ENCODE measurements at places on chromosomes 11 and 22.

GRCh38 chr11:261624-262023, 16.6 kb upstream of the NLRP6 start:
- DNase-seq: no peak

GRCh38 chr11:36265793-36266628, 23.2 kb downstream of the COMMD9 start:
- DNase-seq: no peak

GRCh38 chr22:19932367-19933206, 9.0 kb upstream of the COMT start:
- no peak for DNase-seq

- no peak for DNase-seq
Measured at GRCh38 chr11:108754901-108755625, 90.2 kb downstream of the DDX10 start.

GRCh38 chr22:46352691-46353386, 17.3 kb downstream of the TRMU start:
- no peak for DNase-seq

GRCh38 chr11:113405724-113406478, 18.3 kb downstream of the ANKK1 start:
- DNase-seq: no peak

DNA sequence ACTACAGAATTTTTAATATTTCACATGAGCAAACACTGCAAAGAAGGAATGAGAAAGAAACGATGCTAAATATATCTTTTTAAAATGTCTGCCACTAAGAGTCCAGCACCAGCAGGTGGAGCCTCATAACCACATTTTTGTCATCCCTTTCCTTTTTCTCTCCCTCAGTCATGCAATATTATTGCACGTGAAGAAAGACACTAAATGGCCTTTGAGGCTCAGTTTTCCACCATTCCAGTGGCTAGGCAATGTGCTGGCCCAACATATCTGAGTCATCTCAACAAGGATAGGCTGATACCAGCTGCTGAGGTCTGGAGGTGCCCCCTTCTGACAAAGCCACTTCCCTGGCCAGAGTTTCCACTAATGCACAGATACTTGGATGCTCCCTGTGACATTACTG, 1.8 kb downstream of the ALKBH8 start:
- peak; percentile 87 for DNase-seq

DNA sequence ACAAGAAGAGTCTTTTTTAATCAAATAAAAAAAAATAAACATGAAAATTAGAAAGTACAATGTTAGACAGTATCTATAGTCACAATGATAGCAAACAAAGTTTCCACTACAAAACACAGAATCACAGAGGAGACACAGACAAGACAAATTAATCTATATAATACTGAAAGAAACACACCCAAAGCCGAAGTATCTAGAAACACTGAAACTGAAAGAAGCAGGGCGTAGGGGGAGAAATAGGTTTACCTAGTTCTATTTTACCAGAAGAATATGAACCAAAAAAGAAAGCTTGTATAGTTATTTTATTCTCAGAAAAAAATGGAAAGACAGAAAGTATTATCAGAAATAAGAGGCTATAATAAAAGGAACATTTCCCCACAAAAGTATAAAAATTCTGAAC, 27.1 kb upstream of the NUP50 start:
- DNase-seq: no peak

DNA sequence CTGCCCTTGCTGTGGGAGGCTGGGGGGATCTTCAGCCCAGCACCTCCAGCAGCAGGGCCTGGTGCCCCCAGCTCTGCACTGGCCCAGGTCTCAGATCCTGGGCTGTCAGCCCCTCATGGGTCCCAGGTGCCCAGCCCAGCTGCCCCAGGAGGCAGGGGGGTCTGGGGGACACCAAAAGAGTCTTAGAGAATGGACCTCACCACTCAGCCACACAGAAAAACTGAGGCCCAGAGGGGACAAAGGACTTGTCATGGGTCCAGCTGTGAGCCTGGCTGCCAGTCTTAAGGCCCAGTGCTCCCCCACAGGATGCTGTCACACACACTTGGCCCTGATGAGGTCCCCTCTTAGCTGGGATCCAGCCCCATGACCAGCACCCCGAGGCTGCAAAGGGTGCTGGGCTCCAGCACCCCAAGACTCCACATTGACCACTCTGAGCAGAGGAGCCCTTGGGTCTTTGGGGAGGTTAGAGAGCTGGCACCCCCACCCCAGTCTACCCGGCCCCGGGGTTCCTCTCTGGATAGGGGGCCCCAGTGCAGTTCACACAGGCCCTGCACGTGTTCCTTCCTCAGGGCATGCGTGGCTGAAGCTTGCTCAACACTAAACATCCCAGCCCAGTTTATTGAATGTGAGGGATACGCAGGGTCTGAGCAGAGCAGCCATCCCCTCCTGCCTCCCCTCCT, 54.4 kb downstream of the IGLL5 start:
- no peak for DNase-seq

DNA sequence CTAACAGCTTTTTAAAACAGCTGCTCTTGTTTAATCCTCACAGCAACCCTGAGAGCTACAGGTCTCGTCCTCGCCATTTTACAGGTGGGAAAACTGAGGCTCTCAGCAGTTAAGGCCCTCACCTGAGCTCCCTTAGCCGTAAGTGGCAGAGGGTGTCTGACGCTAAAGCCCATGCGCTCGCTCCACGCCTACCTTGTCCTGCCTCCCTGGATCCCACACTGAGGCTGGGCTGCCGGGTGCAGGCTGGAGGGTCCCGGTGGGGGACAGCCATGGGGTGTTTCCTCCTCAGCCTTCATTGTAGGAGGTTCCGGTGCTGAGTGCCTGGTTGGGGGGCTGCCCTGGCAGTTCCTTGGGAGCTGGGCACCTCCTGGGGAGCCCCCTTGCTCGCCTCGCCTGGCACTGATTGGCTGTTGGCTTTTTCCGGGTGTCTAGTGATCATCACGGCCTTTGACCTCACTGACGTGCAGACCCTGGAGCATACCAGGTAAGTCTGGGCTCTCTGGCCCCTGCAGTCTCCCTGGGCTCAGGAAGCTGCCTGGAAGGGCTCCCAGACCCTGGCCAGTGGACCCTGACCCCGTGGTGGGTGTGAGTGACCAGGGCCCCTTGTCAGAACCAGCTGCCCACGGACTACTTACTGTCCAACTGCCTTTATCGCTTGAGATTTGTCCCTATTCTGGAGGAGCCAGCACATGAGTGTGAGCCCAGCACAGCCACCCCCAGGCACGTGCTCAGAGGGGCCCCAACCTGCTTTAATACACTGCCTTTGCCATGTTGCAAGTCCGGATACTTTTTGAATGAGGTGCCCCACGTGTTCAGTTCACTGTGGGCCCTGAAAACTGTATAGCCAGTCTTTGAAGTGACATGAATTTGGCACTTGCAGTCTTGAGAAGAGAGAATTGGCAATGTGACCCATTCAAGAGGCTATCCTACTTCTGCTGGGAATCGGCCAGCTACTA, 12.6 kb downstream of the RAB36 start:
- no peak for DNase-seq

DNA sequence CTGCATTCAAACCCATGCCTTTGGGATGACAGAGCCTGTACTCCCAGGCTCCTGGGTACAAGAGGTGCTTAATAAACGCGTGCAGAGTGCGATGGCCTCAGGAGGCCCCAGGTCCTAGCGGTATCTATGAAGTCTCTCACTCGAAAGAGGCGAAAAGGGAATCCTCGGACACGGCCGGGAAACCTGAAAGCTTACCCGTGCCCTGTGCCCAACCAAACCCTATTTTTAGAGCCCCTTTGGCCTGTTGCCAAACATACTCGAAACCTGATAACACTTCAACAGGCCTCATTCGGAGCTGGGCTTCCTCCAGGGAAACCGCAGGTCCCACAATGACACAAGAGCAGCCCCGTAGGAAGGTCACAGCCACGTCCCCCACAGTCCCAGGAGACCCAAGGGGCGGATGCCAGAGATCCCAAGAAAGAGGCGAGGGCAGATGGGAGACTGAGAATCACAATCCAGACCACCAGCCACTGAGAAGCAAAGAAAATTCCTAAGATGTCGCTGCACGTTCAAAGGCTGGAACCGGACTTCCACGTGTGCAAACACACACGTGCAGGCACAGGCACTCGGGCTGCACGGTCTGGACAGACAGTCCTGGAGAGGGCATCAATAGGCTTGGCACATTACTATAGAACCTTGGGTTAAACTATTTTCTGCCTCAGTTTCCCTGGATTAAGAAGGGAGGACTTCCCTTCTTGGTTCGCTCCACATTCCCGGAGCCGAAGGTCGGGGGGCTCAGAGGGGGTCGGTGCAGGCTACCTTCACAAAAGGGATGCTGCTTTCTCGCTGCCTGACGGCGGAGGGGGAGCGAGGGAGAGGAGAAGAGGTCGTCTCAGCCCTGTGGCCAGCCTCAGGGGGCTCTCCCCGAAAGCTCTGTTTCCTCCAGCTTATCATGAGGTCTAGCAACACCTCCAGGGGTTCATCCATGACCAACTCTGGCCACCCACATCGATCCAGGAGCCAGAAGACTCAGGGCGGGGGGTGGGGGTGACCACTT, 8.2 kb downstream of the PDGFB start:
- DNase-seq: no peak

DNA sequence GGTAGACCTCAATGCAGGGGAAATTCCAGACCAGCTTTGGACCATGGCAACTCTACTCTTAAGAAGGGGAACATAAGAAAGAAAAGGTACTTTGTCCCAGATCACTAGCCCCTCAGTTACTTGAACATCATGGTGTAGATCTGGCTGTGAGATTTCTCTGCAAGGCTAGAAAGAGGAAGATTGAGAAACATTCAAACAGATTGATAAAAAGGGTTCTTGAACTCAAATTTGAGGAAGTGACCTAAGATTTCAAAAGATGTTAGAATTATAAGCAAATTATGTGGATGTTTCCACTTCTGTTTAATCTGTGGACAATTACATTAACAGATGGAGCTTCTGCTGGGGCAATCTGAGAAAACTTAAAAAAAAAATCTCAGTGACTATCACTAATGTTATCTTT, 21.8 kb upstream of the UPB1 start:
- no peak for DNase-seq

GRCh38 chr22:46049726-46050450, 72.9 kb upstream of the WNT7B start:
- no peak for DNase-seq

- DNase-seq: no peak
Measured at GRCh38 chr11:2462986-2463765, 18.4 kb downstream of the KCNQ1 start.

DNA sequence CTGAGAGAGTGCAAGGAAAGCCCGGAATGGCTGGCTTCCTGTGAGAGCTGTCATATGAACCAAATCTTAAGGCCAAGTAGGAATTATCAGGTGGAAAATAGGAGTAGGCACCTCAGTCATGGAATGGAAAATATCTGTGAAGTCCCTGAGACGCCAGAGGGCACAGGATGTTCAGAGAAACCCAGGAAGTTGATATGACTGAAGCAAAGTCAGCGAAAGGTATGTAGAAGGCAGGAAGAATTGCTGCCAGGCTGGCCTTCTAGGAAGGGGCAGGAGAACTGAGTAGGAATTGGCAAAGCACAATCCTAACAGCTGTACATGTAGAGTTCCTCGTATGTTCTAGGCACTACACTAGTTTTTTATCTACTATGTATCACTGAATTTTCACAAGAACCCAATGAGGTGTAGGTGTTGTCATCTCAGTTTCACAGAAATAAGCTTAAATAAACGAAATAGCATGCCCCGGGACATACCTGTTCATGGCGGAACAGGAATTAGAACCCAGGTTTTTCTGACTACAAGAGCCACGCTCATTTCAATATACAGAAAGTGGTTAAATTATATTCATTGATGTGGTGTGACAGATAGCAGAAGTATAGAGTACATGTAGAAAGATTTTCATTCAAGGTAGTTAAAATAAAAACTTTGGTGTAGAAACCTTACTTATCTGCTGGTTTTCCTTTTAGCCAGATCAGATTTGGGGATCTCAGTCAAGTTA, 17.0 kb downstream of the HMGXB4 start:
- peak; percentile 15 for DNase-seq

- DNase-seq: no peak
Measured at GRCh38 chr11:93520726-93521509, 22.3 kb downstream of the SMCO4 start.

GRCh38 chr11:93330446-93330984, at the start of gene DEUP1:
Gene DEUP1, plus strand, starts transcription at chr11:93330742. Its CDS starts 1,518 bp downstream, at chr11:93332260.
- DNase-seq: no peak

All from SW 1271 (cell line).